ENCODE measurements at places on chromosomes 1 and 21.

DNA sequence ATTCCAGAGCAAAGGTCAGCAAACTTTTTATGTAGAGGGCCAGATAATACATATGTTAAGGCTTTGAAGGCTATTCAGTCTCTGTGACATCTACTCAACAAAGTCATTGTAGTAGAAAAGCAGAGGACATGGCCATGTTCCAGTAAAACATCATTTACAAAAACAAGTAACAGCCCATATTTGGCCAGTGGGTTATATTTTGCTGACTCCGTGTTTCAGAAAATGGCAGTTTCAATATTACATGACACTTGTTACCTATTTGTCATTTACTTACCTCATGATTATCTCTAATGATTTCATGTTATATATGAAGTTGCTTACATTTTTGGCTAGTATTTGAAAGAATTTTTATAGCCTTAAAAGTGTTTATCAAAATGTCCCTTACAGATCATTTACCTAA lies 117.4 kb upstream of the B3GALT2 start:
- DNase-seq, result no peak

GRCh38 chr1:22555371-22555656 lies 8.0 kb upstream of the EPHA8 start:
- DNase-seq, result no peak

DNA sequence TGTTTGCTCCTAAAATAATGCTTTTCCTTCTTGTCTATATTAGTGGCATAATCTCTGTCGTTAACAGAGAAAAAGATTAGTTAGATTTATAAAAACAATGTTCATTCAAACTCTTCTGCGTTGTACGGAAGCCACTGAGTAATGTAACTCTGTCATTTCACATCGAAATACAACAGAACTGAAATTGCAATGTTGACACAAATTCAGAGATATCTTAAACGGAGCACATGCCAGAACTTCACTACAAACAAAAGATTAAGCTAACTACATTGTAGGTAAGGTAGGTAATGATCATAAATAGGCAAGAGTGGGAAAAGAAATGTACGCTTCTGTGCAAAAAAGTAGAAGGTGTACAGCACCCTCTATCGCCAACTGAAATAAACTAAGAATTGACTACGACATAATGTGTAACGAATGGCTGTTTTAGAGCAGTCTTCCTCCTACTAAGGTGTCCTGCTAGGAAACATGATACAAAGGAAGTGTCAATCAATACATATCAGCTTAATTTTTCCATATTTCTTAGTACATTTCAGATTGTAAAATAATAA lies 56.6 kb downstream of the PCNX2 start:
- DNase-seq, result no peak

DNA sequence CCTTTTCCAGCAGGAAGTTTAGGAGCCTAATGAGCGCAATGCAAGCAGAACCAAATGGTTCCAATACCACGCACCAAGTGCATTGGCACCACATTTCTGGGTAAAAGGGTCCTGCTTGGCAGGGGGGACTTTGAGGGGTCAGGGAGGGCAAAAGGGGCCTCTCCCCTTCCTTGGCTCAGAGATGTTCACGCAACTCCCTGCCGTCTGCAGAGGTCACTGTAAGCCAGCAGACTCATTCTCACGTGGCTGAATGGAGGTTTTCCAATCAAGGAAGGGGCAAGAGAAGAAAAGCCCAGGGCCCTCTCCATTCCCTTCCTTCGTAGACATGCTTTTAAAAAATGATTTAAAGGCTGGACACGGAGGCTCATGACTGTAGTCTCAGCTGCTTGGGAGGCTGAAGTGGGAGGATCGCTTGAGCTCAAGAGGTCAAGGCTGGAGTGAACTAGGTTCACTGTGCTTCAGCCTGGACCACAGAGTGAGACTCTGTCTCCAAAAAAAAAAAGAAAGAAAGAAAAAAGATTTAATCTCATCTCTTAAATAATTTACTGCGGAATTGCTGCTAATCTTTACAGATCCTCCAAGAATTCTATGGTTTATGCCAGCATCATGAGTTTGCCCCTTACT lies 80.3 kb downstream of the RUNX3 start:
- DNase-seq, result no peak

DNA sequence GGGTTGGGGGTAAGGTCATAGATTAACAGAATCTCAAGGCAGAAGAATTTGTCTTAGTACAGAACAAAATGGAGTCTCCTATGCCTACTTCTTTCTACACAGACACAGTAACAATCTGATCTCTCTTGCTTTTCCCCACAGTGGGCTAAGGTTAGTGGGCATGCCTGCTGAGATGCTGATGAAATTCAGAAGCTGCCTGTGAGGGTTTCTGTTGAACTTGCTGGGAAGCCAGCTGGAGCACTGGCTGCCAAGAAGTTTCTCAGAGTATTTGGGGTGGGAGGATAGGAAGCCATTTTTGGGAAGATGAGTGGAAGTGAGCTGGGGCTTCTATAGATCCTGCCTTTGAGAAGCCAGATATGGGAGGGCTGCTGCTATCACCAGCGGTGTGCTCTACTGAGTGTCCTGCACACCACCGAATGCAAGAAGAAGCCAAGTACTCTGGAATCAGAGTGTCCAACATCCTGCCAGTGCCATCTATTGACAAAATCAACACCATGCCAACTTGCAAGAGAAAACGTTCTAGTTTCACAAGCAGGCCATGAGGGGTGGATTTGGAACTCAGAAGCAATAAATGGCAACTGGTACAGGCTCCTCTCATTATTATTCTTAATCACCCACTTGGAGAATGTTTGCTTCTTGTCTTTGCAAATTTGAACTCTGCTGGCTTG lies 102.7 kb downstream of the PTPRU start:
- DNase-seq, result no peak

- DNase-seq, result no peak
Observed at GRCh38 chr1:156998301-156998700, 47.2 kb downstream of the ARHGEF11 start.

GRCh38 chr1:31717341-31717740 lies 13.5 kb upstream of the COL16A1 start:
- DNase-seq, result no peak

GRCh38 chr1:201445310-201445709 lies 23.7 kb downstream of the PHLDA3 start:
- no peak for DNase-seq

DNA sequence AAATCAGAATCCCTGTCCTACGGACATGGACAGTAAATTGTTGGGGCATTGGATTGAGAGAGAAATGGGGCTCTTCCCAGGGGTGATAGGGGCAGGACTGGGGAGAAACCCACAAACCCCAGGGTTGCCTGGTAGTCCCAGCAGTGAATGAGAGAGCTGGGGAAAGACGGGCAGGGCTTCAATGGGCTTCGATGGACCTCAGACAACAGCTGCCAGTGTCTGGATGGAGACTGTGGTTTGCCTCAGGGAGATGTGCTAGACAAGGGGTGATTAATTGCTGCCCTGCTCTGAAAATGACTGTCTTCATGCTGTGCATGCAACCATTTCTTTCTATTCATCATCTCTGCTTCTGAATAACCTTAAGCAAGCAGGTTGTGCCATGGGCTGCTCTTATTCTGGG lies 7.4 kb downstream of the GPR25 start:
- no peak for DNase-seq

DNA sequence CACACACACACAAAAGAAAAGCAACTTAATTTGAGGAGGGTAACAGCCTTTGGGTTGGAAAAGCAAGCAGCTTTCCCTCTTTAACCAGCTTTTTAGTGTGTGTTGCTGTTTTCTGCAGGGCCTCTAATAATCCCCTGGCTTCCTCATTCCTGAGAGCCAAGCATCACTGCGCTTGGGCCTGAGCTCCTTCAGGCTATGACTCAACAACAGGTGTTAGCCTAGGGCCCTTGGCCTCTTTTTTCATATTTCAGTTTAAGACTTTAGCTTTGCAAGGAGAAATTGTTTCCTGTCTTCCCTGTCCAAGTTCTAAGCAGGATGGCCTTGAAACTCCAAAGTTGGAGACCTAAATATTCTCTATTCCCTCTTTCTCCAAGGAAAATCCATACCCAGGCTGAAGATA lies 26.2 kb upstream of the SNX27 start:
- DNase-seq, result no peak

DNA sequence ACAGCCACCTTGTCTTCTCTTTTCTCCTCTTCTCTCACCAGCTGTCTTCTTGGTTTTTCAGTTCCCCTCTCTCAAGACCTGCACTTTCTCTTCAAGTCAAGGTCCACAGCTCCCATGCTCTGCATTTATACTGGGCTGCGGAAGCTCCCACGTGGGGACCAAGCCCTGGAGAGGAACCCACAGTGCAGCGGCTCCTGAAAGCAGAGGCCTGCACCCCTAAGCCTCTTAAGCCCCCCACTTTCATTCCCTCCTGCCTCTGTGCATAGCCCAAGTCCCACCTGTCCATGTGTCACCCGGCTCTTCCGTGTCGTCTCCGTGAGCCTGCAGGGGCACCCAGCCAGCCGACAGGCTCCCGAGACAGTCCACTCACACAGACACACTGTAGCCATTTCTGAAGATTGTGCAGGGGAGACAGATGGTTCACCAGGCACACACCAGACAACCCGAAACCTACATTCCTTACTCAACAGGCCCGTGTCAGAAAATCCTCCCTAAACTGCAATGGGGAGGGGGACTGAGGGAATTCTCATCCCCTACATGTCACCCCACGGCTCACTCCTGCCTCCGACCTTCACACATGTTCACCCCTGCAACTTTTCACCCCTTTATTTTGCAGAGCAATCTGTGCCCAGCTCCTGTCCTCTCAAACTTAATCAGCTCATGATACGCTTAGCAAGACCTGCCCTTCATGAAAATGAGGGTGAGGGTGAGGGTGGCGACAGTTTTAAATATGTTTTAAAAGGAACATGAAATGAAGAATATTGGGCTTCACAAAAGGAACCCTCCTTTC lies 6.3 kb downstream of the MX2 start:
- no peak for DNase-seq

DNA sequence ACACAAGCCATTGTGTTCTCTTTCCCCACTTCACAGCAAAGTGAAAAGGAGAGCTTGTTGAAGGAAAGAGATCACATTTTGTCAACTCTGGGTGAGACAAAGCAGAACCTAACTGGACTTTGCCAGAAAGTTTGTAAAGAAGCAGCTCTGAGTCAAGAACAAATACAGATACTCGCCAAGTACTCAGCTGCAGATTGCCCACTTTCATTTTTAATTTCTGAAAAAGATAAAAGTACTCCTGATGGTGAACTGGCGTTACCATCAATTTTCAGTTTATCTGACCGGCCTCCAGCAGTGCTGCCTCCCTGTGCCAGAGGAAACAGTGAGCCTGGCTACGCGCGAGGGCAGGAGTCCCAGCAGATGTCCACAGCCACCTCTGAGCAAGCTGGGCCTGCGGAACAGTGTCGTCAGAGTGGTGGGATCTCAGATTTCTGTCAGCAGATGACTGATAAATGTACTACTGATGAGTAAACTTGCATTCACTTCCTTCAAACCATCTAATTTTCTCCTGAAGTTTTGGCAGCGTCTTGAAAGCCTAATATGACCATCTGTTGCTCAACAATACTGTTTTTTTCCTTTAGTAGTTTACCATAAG lies 43.7 kb downstream of the BACH1 start:
- DNase-seq, result no peak

GRCh38 chr1:23444596-23445390 lies 20.2 kb upstream of the TCEA3 start:
- no peak for DNase-seq

DNA sequence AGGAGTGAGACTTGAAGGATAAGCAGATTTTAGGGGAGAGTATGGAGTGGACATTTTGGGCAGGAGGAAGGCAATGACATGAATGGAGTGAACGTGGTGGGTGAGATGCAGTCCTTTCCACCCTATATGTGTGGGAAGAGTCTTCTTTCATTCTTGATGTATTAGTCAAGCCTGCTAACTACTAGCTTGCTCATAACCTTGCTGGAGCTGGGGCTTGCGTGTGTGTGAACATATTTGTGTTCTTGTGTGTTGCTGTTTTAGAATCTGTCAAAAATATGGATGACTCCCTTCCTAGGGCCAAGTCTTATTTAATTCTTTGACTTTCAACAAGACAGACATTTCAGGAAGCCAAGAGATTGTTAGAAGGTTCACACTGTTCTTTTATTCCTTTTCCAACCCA lies 132.7 kb downstream of the UCK2 start:
- no peak for DNase-seq

- no peak for DNase-seq
Observed at GRCh38 chr1:159707472-159708260, 6.7 kb downstream of the CRP start.

DNA sequence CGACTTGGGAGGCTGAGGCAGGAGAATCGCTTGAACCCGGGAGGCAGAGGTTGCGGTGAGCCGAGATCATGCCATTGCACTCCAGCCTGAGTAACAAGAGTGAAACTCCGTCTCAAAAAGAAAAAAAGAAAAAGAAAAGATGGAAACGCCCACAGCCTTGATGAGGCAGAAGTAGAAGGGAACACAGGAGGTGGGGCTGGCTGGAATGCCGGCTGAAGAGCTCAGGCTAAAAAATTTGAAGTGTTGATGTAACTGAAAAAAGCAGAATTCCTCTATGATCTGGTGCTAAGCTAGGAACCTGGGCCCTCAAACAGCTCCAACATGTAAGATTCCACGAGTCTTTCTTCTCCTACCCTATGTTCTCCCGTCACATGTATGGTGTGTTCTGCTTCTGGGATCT lies 53.6 kb downstream of the SLC66A1 start:
- DNase-seq, result no peak

GRCh38 chr1:219963432-219963831 lies 35.1 kb upstream of the SLC30A10 start:
- no peak for DNase-seq

- no peak for DNase-seq
Observed at GRCh38 chr21:31921079-31921478, 48.3 kb downstream of the HUNK start.

GRCh38 chr1:235253219-235253962 lies 74.6 kb downstream of the ARID4B start:
- peak; percentile 24 for DNase-seq

DNA sequence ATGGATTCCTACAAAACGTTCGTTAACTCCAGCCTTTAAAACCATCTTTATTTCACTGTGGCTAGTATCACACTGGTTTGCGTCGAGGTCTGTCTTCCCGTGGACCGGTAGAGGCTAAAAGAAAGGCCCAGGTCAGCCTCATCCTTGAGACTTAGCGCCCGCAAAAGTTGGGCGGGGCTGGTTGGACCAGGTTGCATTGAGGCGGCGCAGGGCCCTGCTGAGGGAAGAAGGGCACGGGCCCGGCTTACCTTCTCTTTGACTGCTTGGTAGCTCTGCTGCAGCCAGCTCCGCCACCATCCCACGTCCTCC lies 455 bp downstream of the BSDC1 start:
- no peak for DNase-seq

GRCh38 chr1:22350171-22350923 lies 101.3 kb upstream of the ZBTB40 start:
- DNase-seq, result no peak

GRCh38 chr1:238409932-238410331 lies 519.2 kb upstream of the ZP4 start:
- DNase-seq, result no peak

DNA sequence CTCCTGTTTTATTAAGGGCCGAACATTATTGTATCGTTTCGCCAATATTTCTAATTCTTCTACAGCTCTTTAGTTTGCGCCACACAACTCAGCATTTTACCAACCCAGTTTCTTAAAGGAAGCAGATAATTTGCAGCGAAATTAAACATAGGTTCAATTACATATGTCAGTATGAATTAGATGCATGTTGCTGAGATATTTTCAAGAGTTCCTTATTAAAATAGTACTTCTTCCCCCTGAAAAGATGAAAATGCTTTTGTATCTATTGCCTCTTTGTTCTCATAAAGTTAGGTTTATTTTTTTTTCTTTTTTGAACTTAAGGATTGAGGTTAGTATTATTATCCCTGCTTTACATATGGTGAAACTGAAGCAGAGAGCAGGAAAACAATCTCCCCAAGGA lies 183.5 kb upstream of the C1orf105 start:
- DNase-seq, result no peak

- DNase-seq, result no peak
Observed at GRCh38 chr1:173195596-173196088, 11.5 kb downstream of the TNFSF4 start.

Measured in NCI-H1930 (cell line).